Esophagus squamous epithelium (tissue), 5 donors: ENCODE measurements at places on chromosomes 11 and 22. TPM values are rescaled to one million over a fixed set of nuclear protein-coding genes. Genes with fewer than 3 reads are reported as not detected.

GRCh38 chr11:116651098-116651736 is 121.6 kb downstream of the BUD13 start:
- H3K4me3 ChIP-seq: no peak overlapping the region
- no peaks in the 10 kb centered on the region for H3K27me3 ChIP-seq
- no peaks in the 10 kb centered on the region for H3K36me3 ChIP-seq
- no peak overlapping the region for H3K27ac ChIP-seq
- DNase-seq: no peak
- H3K4me1 ChIP-seq: no peaks in the 10 kb centered on the region

DNA sequence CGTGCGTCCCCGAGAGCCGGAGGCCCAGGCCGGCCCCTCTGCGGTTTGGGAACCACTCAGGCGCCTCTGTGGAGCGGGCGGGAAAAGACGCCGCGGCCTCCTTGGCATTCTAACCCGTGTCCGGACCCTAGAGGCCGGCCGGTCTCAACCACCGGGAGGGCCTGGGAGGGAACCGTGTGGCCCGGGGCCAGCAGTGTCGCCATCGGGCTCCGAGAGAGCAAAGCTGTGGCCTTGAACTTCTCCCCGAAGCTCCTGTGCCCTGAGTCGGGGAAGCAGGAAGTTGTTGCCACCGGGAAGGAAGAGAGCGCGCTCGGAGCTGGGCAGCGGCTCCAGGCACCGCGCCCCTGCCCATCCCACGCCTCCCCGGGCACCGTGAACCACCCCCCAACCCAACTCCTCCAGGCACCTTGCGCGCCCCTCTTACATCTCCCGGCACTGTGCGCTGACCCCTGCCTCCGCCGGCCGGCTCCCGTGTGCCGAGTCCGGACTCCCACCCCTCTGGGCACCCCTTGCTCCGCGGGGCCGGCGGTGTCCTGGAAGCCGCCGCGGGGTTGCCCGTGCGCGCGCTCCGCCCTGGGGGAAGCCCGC is 80.0 kb upstream of the PPARA start:
- H3K4me3 ChIP-seq: peak overlapping the region; percentile 88
- H3K27me3 ChIP-seq: no peaks in the 10 kb centered on the region
- no peak for DNase-seq
- no peaks in the 10 kb centered on the region for H3K36me3 ChIP-seq
- H3K4me1 ChIP-seq: peaks cover 30% of the 10 kb centered on the region
- peak overlapping the region; percentile 99 for H3K27ac ChIP-seq

GRCh38 chr11:120964857-120965256 is 59.0 kb upstream of the TBCEL start:
- no peaks in the 10 kb centered on the region for H3K36me3 ChIP-seq
- H3K4me3 ChIP-seq: no peak overlapping the region
- H3K4me1 ChIP-seq: no peaks in the 10 kb centered on the region
- no peak for DNase-seq
- H3K27ac ChIP-seq: no peak overlapping the region
- H3K27me3 ChIP-seq: no peaks in the 10 kb centered on the region

GRCh38 chr11:118068206-118068944 is 8.5 kb upstream of the TMPRSS4 start:
- no peak for DNase-seq
- H3K36me3 ChIP-seq: no peaks in the 10 kb centered on the region
- no peak overlapping the region for H3K4me3 ChIP-seq
- no peaks in the 10 kb centered on the region for H3K4me1 ChIP-seq

- no peaks in the 10 kb centered on the region for H3K27me3 ChIP-seq
- no peaks in the 10 kb centered on the region for H3K36me3 ChIP-seq
- H3K4me1 ChIP-seq: no peaks in the 10 kb centered on the region
Measured at GRCh38 chr22:34879001-34879400, 187.0 kb upstream of the ISX start.

DNA sequence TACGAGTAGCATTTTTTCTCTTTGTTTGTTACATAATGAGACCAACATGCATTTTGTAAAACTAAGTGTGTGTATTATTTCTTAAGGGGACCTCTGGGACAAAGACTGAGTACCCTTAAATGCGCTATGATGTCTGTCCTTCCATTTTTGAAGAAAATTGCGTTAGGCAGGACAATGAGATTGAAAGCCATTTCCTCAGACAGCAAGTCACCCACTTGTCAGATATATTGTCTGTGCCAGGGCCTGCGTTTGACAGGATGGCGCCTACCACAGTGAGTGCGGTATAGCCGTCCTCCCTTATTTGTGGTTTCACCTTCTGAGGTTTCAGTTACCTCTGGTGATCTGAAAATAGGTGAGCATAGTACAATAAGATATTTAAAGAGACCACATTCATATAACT is 2.2 kb downstream of the AP2A2 start:
- H3K27ac ChIP-seq: peak overlapping the region; percentile 7
- H3K36me3 ChIP-seq: peaks cover 25% of the 10 kb centered on the region
- H3K27me3 ChIP-seq: no peaks in the 10 kb centered on the region
- H3K4me3 ChIP-seq: no peak overlapping the region
- peaks cover 77% of the 10 kb centered on the region for H3K4me1 ChIP-seq

- H3K36me3 ChIP-seq: no peaks in the 10 kb centered on the region
- DNase-seq: no peak
- H3K27me3 ChIP-seq: no peaks in the 10 kb centered on the region
- no peaks in the 10 kb centered on the region for H3K4me1 ChIP-seq
- peak overlapping the region; percentile 38 for H3K27ac ChIP-seq
Measured at GRCh38 chr11:125049164-125049792, 13.8 kb upstream of the SLC37A2 start.

DNA sequence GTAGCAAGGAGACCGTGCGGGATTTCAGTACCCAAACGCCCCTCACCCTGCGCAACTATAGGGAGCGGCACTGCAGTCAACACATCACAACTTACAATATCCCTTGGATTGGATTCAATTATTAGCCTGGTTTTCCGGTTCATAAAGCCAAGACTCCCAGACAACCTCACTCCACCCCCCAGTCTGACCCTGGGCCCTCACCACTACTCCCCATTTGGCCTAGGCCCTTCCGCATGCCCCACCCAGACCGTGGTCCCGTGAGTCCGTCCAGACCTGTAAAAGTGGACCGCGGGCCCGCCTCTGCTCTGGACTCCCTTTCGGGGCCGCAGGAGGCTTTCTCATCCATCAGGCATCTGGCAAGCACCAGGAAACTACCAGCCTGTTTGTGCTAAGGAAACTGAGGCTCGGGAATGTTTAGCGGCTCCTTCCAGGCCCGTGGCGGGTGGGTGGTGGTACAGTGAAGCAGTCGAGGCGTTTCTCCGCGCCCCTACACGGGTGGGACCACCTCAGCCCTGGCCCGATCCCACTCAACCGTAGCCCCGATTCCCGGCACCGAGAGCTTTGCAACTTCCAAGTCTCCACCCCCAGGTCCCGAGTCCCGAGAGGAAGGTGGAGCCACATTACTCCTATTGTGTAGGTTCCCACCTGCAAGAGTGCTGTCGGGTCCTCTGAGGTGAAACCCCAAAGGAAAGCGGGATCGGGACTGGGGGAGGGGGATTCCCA is 679 bp upstream of the DPP3 start:
- peaks cover 35% of the 10 kb centered on the region for H3K4me1 ChIP-seq
- peak overlapping the region; percentile 98 for H3K27ac ChIP-seq
- DNase-seq: no peak
- peak overlapping the region; percentile 79 for H3K4me3 ChIP-seq
- no peaks in the 10 kb centered on the region for H3K36me3 ChIP-seq

DNA sequence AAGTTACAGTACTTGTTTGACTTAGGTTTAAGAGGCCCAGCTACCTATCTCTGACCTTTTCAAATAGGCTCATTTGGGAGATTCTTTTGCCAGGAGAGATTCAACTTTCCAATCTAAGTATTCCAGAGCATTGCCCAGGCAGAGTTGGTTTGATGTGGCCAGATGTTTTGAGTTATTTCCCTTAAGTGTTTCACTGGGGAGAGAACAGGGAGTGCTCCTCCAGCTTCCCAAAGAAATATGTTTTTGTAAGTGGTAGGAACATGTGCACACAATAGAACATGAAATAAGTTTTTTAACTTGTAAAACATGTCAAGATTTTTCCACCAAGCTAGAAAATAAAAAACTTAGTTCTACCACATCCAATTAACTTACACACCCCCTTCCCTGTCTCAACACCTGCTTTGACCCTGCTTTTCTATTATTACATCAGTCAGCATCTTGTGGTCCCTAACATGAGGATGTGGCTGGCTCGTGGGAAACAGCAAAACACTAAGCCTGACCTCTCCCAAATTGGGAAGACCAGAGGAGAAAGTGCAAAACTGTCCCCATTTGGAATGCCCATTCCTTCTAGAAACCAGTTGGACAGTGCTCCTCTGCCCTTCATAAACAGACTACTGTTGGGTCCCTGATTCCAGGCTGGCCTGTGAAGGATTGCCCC is 70.4 kb upstream of the RASSF10 start:
- no peaks in the 10 kb centered on the region for H3K27me3 ChIP-seq
- peaks cover 82% of the 10 kb centered on the region for H3K36me3 ChIP-seq
- no peak overlapping the region for H3K4me3 ChIP-seq
- DNase-seq: no peak

DNA sequence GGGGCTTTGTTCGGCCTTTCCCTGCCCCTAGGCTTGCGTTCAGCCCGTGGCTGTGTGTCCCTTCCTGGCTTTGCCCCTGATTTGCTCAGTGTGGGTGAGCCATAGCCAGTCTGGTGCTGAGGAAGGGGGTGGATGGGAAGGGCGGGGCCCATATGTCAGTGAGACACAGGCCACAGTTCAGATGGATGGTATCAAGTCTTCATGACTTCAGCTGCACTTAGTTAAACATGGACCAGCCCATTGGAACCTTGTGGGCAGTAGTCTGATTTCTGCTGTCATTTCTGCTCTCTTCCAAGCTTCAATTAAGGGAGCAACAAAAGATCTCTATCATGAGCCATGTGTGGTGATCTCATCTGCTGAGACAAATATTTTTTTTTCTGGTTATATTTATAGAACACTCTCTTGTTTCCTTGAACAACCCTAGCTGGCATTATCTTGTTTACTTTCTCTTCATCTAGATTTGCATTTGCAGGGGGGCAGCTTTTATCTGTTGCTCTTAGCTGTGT is 21.6 kb upstream of the PEX26 start:
- H3K4me1 ChIP-seq: peaks cover 14% of the 10 kb centered on the region
- no peaks in the 10 kb centered on the region for H3K27me3 ChIP-seq
- H3K27ac ChIP-seq: peak overlapping the region; percentile 87

GRCh38 chr11:73554671-73555320 is 43.1 kb downstream of the FAM168A start:
- H3K36me3 ChIP-seq: no peaks in the 10 kb centered on the region
- no peak for DNase-seq
- H3K27ac ChIP-seq: no peak overlapping the region
- H3K27me3 ChIP-seq: no peaks in the 10 kb centered on the region

DNA sequence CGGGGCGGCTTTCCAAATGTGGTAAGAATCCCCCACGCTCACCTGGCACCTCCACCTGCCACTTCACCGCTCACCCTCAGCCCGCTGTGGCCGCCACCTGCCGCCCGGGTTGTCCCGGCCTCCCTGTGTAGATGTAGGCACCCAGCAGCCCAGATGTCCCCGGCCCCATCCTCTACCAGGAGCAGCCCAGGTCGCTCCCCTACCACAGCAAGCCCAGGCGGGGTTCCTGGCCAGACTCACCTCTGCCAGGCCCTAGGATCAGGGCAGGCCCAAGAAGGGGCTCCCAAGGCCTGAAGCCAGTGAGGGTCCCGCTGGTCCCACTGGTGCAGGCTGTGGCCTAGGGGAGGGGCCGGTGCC is 27.4 kb downstream of the MOB2 start:
- peak overlapping the region; percentile 39 for H3K4me3 ChIP-seq
- H3K4me1 ChIP-seq: peaks cover 14% of the 10 kb centered on the region
- H3K36me3 ChIP-seq: no peaks in the 10 kb centered on the region
- peaks cover 6% of the 10 kb centered on the region for H3K27me3 ChIP-seq
- H3K27ac ChIP-seq: peak overlapping the region; percentile 87

DNA sequence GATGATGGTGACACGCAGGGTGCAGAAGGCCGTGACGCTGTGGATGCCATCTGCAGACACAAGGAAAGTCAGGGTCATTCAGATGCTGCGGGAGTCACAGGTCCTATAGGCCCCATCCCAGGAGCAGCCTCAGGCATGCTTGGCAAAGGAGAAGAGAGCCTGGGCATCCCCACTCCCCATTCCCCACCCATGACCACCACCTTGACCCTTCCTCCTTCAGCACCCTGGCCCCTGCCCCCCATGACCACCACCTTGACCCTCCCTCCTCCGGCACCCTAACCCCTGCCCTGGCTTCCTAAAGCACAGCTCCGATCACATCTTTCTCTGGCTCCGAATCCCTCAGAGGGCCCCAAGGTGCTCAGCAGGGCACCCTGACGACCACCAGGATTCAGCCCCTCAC is 73.1 kb downstream of the CELSR1 start:
- H3K36me3 ChIP-seq: peaks cover 3% of the 10 kb centered on the region
- H3K27me3 ChIP-seq: peaks cover 7% of the 10 kb centered on the region
- H3K27ac ChIP-seq: no peak overlapping the region
- no peak for DNase-seq

GRCh38 chr11:35248558-35249323 is 109.8 kb downstream of the CD44 start:
- no peak overlapping the region for H3K27ac ChIP-seq
- H3K4me1 ChIP-seq: no peaks in the 10 kb centered on the region
- no peak overlapping the region for H3K4me3 ChIP-seq
- DNase-seq: no peak
- no peaks in the 10 kb centered on the region for H3K27me3 ChIP-seq

DNA sequence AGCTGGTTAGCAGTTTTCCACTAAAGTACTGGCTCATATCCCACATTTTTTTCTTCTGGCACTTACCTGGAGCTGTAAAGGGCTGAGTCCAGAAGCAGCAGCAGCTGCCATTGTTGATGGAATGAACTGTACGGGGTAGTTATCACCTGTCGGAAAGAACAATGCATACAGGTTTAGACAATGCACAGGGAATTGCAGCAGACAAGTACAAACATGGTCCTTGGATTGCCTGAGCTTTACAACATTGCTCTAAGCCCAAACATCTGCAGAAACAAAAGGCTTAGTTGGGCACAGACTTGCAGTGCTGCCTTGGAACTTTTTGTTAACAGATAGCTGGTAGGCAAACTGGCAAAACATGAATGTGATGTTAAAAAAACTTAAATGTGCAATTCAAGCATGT is 258.8 kb downstream of the SOX6 start:
- H3K4me3 ChIP-seq: no peak overlapping the region
- H3K4me1 ChIP-seq: no peaks in the 10 kb centered on the region
- H3K27me3 ChIP-seq: no peaks in the 10 kb centered on the region
- H3K27ac ChIP-seq: no peak overlapping the region
- no peaks in the 10 kb centered on the region for H3K36me3 ChIP-seq
- no peak for DNase-seq

Gene RNF215
- 4.7 TPM for total RNA-seq

Gene GNAZ
- 0.64 TPM for total RNA-seq

Gene TSGA10IP
- not detected for total RNA-seq

Gene P4HA3
- total RNA-seq: 0.19 TPM

Gene DGAT2
- 25.9 TPM for total RNA-seq

Gene PARVB
- 4.6 TPM for total RNA-seq

Gene TMEM191C
- total RNA-seq: 0.59 TPM
